ENCODE measurements at places on chromosomes 13 and 19.

DNA sequence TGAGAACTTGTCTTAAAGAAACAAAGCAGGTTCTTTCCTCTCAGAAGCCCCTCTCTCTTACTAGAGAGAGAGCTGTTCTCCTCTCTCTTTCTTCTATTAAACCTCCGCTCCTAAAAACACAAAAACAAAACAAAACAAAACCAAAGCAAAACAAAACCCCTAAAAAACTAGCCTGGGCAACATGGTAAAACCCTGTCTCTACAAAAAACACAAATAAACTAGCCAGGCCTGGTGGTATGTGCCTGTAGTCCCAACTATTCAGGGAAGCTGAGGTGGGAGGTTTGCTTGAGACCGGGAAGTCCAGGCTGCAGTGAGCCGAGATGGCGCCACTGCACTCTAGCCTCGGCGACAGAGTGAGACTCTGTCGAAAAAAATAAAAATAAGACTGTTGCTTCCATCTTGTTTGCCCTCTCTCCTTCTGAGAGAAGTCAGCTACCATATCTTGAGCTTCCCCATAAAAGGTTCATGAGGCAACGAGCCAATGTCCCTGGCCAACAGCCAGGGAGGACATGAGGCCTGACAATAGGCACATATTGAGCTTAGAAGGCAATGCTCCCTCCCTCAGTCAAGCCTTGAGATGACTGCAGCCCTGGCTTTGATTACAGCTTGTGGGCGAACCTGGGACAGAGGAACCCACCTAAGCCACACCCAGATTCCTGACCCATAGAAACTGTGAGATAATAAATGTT, 17.5 kb upstream of the FLT3 start:
- DNase-seq, result no peak

GRCh38 chr13:42119875-42120274, 71.4 kb downstream of the DGKH start:
- no peak for DNase-seq

DNA sequence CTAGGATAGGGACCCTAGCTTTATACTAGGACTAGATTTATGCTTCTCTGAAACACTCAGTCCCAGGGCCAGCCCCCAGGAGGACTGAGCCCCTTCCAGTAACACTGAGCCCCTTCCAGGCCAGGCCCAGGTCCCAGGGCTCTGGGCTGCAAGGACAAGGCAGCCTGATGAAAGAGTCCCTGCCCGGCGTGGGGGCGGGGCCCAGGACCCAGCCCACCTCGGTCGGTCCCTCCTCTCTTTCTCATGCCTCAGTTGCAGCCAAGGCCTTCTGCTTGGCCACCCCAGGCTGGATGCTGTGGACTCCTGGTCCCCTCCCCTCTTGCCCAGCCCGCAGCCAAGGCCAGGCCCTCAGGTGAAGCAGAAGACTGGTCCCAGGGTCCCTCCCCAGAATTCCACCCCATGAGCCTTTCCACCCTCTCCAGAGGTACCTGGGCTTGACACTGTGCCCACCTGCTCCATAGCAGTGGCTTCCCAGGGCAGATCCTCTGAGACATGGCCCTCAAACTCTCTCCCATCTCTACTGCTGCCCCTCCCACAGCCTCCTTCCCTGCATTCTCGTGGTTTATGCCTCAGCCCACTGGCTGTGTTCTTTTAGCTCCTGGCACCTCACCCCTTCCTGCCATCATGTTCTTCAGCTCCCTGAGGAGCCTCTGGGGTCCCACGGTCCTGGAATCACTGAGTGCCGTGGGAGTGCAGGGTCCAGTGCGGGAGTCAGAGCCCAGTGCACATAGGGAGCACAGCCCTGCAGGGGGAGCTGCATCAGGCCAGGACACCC, 53.6 kb upstream of the C1QTNF9B start:
- DNase-seq, result no peak

- no peak for DNase-seq
These were observed 155.8 kb upstream of the FNDC3A start for GRCh38 chr13:48819899-48820298.

DNA sequence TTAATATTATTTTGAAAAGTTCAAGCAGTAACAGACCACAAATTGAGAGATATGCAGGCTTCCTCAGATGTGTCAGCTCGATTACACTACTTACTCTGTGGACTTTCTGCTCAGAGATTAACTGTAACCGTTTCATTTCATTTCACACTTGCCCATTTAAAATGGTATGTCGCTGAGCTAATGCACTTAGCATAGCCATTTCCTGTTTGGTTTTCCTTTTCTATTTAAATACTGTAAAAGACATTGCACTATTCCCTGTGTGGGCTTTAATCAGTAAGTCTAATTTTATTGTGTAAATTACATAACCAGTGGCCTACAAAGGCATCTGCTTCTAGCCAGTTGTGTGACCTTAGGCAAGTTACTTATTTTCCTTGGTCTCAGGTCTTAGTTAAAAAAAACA, 237.6 kb downstream of the LACC1 start:
- no peak for DNase-seq

GRCh38 chr19:13861714-13862531, 15.0 kb upstream of the NANOS3 start:
- DNase-seq, result peak; percentile 83

DNA sequence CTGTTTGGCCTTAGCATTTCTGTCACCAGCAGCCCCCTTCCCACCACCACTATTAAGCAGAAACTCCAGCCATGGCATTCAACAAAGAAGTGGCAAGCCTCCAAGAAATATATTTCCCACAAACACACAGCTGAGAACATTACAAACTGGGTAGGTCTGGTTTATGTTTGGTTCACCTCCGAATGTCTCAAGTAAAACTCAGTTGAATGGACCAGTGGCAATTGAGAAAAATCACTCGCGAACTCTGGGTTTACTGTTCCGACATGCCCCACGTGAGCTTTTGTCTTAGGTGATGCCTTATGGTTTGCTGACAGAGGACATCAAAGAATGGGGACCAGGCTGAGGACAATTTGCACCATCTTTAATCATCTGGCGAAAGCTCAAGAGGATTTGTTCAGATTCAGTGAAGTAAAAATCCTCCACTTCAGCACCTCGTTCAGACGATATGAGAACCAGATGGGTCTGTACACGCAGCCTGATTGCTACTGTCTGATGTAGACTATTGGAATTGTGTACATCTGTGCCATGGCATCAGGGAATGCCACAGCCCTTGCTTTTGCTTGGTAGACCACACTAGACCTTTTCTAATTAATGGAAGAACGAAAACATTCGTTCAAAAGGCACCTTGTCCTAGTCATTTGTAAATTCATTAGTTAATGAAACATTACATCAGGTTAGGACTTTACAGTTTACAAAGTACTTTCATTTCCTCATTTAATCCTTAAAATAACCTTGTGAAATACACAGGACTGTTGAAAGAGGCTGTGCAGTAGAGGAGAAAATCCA, 59.4 kb downstream of the SLC10A2 start:
- DNase-seq, result no peak

- DNase-seq, result peak; percentile 27
These were observed 467 bp upstream of the CLN5 start for GRCh38 chr13:76991432-76991795.

DNA sequence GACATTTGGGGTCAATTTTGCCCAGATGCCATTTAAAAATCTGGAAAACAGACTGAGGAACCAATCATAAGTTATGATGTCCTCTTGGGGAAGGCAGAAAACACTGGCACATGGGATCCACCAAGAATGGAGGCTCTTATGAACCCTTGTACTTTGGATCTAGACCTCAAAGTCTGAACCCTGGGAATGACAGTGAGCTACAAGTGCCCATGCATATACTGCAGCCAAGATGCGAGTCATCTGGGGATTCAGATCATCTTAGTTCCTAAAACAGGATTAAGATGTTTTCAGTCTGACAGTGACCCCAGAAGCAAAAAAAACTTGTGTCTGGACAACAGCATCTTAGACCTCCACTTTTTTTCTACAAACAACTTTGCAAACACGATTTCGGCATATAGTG, 100.2 kb upstream of the SIAH3 start:
- DNase-seq, result no peak

- DNase-seq, result no peak
These were observed 2.4 kb downstream of the TCF3 start for GRCh38 chr19:1649706-1650649.

DNA sequence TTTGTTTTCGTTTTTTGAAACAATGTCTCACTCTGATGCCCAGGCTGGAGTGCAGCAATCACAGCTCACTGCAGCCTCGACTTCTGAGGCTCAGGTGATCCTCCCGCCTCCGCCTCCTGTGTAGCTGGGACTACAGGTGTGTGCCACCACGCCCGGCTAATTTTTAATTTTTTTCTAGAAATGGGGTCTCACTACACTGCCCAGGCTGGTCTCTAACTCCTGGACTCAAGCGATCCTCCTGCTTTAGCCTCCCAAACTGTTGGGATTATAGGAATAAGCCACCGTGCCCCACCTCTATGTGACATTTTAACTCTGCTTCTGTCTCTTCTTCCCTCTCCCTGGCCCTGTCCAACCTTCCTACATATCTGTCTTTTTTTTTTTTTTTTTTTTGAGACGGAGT, 5.1 kb downstream of the ATP1A3 start:
- no peak for DNase-seq

- no peak for DNase-seq
These were observed 87.7 kb downstream of the DOCK9 start for GRCh38 chr13:98890186-98890585.

DNA sequence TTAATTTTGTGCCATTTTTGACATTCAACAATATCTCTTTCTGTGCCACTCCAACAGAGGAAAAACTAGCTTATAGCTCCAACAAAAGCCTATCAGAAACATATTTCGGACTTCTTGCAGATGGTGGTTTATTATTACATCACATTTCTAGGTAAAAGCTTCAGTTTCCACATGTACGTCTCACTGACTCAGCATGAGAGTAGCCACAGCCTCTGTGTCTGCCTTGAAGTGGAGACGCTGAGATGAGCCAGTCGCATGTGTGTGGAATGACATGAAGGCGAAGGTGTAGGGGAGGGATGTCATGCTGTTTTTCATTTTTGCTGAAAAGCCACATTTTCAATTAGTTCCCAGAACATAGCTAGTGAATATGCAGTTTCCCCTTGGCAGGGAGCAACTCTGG, 598.6 kb downstream of the EFNB2 start:
- DNase-seq, result no peak

DNA sequence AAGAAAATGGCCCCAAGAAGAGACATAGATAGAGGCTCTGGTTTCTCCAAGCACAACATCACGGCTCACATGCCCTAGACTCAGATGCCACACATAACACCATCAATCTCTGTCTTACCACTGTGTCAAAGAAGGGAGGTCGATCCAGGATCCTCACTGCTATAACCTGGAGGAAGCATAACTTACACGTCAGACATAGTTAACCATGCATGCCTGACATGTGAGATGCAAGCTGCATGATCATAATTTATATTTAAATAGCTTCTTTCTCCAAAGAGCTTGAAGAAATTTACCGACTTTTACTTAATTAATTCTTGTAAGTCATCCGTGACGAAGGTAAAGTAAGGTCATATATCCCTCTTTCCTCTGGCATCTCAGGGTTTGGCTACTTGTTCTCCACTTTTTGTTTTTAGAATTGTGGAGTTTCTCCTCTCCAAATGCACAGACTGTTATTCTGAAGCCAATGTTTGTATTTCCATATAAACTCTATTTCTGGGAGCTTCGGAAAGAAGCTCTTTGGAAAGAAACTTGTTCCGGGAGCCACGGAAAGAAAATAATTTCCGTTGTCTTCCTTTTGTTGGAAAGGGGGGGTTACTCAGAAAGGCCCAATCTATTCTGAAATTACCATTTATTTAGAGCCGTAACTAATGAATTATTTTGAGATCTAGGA, 205.6 kb downstream of the LHFPL6 start:
- DNase-seq, result no peak

GRCh38 chr19:48645620-48646000, 377 bp downstream of the CA11 start:
- peak; percentile 56 for DNase-seq

- DNase-seq, result peak; percentile 97
These were observed 8.6 kb downstream of the C19orf81 start for GRCh38 chr19:50657712-50658440.

DNA sequence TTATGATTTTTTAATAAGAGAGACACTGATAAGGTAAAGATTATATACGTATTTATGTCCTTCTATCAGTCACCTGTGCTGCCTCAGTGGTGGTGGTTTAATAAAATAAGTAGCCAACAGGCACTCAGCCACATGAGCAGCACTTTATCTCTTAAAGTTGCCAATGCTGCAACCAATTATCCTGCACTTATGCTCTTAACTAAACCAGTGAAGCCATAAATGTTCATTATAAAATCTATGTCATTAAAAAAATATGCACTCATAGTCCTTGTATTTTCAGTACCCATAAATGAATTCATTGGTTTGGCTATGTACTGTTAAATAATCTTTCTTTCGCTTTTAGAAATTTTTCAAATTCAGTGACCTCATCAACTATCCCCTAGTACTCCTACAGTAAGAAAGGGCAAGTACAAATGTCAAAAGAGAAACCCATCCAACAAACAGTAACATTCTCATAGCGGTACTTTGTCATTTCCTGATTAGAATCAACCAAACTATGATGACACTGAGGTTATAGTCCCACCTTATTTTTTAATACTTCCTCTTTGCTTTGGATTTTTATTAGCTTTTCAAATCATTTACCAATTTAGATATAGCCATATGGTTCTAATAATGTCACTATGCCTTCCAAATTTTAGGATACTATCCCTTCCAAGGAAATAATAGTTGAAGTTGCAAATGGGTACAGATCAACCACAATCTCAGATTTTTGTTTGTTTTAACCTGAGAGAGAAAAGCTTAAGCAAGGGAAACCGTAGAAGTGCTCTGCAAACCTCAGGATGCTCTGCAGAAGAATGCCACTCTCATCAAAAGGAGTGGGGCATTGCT, 190.9 kb downstream of the KLF12 start:
- no peak for DNase-seq

DNA sequence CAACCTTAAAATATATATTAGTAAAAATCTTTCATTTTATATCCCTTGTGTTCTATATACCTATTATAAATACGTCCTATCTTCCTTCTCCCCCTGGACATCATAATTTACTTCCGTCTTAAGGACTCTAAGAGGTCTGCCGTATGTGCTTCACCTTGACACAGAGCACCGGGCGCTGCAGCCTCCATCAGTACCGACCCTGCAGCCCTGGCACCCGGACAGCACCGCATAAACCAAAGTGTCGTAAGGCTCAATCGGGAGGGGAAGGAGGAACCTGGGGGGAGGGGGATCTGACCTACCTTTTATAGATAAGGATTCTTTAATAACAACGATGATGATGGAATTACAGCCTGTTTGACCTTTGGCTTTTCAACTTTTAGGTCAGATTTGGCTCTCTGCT, 44.0 kb downstream of the EFNB2 start:
- no peak for DNase-seq

GRCh38 chr19:21607449-21607848, 102.0 kb downstream of the ZNF429 start:
- no peak for DNase-seq
